ENCODE measurements at places on chromosomes 1 and 21.

DNA sequence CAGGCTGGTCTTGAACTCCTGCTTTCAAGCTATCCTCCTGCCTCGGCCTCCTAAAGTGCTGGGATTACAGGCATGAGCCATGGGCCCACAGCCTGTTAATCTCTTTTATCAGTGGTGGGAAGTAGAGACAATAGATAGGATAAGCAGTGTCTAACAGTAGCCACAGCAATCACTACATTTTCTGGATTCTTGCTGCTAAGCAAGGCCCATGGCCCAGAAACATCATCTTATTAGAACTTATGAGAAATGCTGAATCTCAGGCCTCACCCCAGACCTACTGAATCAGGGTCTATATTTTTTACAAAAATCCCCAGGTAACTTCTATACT is 29.7 kb downstream of the IGFN1 start:
- no peak for DNase-seq

GRCh38 chr21:27062443-27062842 is 95.6 kb upstream of the ADAMTS5 start:
- no peak for DNase-seq

DNA sequence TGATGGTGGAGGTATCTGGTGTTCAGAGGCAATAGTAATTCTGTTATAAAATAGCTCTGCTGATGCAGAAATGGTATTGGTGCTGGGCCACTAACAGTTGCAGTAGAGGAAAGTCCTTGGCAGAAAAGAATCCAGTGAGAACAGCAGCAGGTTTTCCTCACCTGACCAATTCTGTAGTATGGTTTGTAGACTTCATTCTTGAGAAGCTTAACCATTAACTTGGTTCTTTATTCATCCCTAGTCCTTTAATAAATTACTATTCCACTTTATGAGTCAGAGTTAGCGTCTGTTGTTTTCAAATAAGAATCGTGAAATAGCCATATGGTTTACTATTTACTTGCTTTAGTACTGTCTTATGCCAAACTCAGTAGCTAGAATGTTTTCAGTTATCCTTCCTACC is 128.5 kb upstream of the SERTAD4 start:
- no peak for DNase-seq

DNA sequence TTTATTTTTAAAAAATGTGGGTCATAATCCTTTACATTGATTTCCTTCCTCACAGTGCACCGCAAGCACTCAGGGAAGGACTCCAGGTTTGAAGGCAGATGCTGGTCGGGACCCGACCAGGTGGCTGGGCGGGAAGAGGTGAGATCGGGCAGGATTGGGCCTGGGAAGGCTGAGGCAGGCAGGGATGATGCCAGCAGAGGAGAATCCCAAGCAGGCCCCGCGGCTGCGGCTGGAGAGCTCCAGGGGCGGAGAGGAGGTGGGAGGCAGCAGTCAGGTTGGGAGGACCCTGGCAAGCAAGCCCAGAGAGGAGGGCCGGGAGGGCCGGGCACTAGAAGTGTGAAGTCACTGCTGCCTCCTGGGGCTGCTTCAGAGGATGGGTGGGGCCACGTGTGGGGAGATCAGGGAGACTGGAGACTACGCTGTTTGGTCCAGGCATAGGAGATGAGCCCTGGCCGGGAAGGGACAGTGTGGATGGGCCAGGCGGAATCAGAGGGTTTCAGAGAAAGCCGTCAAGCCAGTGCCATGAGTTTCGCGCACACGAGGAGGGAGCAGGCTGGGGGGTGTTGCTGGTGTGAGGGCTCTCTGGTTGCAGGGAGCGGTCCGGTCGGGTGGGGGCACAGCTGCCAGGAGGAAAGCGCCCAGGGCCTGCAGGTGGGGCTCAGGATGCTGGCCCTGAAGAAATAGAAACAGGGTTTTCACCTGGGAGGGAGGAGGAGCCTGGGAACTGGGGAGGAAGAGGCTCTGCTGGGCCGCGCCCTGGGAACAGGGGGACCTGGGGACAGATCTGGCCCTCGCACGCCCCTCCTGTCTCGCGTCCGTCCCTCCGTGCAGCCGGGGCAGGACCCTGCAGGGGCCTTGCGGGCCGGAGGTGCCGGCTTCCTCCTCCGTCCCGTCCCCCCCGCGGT is 888 bp upstream of the COL18A1 start:
- DNase-seq: no peak

DNA sequence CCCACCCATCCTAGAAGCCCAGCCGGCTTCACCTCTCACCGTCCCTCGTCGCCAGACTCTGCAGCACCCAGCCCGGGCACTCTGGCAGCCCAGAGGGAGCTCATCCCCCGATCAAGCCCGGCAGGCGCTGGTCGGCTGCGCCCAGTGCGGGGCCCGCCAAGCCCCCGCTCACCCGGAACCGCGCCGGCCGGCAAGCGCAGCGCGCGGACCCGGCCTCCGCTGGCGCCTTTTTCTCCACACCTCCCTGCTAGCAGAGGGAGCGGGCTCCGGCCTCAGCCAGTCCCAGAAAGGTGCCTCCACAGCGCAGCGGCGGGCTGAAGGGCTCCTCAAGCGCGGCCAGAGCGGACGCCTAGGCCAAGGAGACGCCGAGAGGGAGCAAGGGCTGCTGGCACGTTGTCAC is 2023.3 kb downstream of the NCAM2 start:
- DNase-seq: no peak

DNA sequence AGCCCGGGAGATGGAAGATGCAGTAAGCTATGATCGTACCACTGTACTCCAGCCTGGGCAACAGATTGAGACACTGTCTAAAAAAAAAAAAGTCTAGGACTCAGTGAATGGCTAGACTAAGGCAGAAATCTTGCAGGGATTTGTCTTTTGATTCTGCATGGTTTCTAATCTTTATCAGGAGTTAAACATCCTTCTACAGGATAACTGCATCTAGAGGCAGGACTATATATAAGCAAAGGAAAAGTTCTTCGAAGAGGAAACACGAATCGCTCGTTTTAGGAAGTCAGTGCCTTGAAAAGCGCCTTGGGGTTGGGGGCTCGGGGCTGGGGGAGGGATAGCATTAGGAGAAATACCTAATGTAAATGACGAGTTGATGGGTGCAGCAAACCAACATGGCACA is 602 bp upstream of the UFC1 start:
- DNase-seq: no peak

DNA sequence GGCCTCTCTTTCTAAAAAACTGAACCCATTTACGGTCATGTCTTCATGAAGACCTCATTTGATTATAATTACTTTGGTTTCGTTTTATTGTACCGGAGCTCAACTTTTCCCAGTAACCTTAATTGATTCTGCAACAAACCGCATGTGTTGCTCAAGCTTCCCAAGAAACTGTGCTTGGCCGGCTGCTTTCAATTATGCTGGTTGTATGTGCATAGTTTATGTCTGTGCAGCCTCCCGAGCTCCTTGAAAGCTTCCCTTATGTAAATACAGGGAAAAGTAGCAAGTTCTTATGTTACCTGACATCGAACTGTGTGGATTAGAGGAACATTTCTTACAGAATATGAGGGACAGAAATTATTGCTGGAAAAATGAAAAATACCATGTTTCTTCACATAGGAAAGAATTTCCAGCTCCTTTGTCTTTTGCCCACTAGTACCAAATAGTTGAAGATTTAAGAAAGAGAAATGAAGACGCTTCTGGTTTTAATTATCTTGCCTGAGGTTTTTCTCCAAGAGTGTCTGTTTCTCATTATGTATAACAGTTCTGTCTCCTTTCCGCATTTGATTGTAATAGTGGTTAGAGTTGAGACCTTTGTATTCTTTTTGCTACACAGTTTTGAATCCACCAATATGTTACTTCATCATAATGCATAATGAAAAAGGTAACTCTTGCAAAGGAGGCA is 2.1 kb downstream of the VCAM1 start:
- no peak for DNase-seq

DNA sequence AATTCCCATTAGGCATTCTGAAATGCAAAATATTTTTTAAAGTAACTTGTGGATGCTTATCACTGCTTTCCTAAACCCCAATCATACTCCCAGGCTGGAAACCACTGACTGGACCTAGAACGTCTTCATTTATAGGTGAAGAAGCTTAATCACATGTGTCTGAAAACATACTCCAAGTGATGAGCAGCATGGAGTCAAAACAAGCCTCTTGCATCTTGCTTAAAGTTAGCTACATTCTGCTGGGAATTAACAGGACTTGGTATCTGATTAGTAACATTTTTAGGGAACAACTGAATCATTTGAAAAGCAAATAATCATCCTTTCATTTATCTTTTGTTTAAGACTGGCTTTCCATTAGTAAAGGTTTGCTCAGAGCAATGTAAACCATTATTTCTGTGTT is 105.7 kb downstream of the AK5 start:
- no peak for DNase-seq

GRCh38 chr21:21624674-21625073 is 626.5 kb downstream of the NCAM2 start:
- no peak for DNase-seq

GRCh38 chr21:25925064-25925800 is 190.5 kb downstream of the GABPA start:
- DNase-seq: no peak

DNA sequence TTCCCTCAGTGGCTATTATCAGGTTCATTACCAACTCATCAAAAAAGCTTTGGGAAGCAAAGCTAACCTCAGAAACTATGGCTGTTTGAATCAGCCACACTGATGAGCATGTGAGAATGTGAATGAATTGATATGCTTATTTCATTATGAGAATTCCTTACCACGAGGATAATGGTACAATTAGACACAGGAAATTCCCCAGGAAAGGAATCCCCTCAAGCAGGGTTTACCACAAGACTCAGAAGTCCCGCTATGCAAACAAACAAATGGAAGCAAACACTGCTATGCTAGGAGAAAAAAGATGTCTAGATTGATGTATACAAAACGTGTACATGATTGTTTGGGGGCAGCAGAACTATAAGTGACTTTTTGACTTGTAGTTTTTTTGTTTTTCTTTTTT is 205.0 kb downstream of the HMCN1 start:
- no peak for DNase-seq

DNA sequence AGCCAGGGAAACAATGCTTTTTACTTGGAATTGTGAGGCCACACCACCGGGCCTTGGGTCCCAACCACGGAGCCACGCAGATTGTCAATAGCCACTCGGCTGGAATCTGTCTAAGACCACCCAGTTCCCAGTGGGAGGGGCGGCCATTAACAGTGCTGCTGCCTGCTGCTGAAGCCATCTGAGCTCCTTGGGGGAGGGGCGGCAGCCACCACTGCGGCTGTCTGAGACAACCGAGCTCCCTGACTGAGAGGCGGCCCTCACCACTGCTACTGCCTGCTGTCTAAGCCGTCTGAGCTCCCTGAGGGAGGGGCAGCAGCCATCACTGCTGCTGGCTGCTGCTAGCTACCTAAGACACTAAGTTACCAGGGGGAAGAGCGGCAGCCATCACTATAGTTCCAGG is 64.3 kb downstream of the DMRTA2 start:
- DNase-seq: no peak

DNA sequence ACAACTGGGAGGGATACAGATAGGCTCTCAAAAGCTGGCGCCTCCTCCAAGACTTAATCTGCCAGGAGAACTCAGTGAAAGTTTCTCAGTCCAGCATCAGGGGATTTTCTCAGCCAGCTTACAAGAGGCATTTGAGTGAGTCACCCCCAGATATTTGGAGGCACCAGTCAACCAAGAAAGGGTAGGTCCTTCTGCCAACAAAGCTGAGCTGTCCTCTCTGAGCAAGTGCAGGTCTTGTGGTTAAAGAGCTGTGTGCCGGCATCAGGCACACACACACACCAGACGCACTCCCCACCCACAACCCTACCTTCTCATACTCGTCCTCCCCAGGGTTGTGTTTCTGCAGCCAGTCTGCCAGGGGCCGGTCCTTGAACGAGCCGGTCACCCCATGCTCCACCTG is 27.0 kb upstream of the PPP1R15B start:
- no peak for DNase-seq

- no peak for DNase-seq
Observed at GRCh38 chr1:37596182-37596667, 488 bp upstream of the GNL2 start.

DNA sequence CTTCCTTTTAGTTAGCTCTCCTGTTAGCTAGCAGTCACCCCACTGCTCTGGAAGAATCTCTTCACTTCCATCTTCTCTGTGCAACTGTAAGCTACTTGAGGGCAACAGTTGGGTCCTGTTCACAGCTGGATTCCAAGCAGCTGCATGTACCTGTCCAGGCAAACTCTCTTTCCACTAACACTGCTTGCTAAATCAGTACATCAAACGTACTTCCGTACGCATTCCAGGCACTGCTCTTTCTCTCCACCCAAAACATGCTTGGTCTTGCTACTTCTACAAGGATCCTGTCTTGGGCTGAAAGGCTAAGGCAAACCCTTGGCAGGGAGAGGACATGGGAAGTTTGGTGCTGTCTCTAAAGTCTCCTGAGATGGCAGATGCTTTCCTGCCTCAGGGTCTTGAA is 139.2 kb upstream of the CACNA1E start:
- DNase-seq: no peak

- no peak for DNase-seq
Observed at GRCh38 chr1:4586611-4587160, 67.7 kb upstream of the AJAP1 start.

DNA sequence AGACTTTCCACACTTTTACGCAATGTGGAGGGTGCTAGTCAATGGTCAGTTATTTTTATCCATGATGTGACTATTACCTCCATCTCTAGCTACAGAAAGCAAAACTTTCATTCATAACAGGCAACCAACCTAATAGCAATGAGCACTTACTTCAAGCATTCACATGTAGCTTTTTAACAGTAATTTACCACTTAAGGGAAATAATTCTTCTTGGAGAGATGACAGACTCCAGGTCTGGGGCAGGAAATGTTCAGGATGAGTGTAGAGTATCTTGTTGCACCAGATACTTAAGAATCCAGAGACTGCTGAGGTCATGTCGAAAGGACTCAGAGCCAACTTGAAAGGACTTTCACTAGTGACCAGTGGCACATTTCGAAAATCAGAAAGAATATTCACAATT is 347.6 kb downstream of the CHRM3 start:
- DNase-seq: no peak

GRCh38 chr1:18148461-18148860 is 40.9 kb downstream of the IGSF21 start:
- no peak for DNase-seq

- no peak for DNase-seq
Observed at GRCh38 chr1:234886081-234886984, 242.3 kb downstream of the TOMM20 start.

DNA sequence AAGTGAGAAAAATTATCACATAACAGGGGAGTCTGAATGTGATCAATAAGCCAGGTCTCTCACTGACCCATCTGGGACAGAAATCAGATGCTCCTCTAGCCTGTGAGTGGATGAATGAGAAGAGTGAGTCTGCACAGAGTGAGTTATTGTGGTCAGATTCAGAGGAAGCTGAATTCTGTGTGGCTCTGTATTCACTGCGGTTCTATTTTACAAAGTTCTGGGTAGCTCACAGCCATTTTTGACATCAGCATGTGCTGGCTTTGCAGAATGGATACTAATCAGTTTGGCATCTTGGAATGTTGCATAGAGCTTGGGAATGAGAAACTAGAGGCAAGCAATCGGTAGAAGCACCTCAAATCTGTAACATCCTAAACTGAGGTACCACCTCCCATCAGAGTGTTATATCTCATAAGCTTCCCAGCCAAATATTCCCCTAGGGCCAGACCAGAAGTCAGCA is 3.8 kb downstream of the COLGALT2 start:
- DNase-seq: no peak

GRCh38 chr1:229230893-229231753 is 39.8 kb upstream of the RAB4A start:
- DNase-seq: no peak

Data from GM13976 (cell line).